ENCODE measurements at places on chromosomes 2 and 18.

- DNase-seq, result no peak
Measured at GRCh38 chr2:53516650-53517049, 251.0 kb upstream of the CHAC2 start.

- no peak for DNase-seq
Measured at GRCh38 chr18:77124452-77124922, 8.1 kb downstream of the MBP start.

- no peak for DNase-seq
Measured at GRCh38 chr2:127046579-127046978, 60.4 kb downstream of the BIN1 start.

- no peak for DNase-seq
Measured at GRCh38 chr2:105953942-105954341, 209.2 kb downstream of the NCK2 start.

DNA sequence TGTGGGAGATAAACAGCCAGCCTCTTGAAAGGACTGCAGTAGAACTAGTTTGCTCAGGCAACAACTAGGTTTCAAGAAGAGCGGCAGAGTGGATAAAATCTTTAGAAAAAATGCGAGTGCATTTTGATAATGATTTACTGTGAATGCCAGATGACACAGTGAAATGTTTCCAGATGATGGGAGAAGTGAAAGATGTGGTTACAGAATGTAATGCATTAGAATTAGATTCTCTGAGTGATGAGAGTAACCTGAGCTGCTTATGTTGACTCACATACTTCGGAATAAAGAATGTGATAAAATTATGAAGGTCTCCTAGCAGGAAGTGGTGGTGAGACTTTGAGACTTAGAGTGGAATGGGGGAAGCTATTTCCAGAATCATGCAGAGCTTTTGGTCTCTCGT, 184.3 kb downstream of the GULP1 start:
- no peak for DNase-seq

DNA sequence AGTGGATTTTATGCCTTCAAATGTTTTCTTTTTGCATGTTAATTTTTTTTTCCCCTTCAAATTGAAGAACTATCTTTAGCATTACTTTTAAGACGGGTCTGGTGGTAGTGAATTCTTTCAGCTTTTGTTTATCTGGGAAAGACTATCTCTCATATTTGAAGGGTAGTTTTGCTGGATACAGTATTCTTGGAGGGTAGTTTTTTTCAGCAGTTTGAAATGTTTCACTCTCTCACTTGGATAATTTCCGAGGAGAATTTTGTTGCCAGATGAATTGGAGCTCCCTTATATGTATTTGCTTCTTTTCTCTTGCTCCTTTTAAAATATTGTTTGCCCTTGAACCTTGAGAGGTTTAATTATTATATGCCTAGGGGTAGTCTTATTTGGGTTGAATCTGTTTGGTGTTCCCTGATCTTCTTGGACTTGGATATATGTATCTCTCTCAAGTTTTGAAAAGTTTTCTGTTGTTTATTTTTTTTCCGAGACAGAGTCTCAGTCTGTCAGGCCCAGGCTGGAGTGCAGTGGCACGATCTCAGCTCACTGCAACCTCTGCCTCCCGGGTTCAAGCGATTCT, 15.5 kb downstream of the TTLL4 start:
- DNase-seq, result no peak

DNA sequence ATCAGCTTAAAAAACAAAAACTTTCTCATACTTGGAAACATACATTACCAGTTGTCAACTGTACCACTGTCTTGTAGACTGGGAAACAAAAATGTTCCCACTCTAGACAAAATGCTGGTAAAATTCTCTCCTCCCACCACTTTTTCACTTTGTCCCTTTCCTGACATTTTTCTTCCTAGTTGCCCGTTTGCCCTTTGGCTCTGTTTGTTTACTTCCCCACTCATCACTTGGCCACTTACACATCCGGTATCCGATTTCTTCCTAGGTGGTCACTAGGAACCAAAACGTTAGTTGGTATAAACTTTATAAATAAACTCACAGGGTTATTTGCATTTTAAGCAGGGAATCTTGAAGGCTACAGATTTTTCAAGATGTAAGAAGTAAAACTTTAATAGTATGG, 84.9 kb downstream of the METTL4 start:
- no peak for DNase-seq

DNA sequence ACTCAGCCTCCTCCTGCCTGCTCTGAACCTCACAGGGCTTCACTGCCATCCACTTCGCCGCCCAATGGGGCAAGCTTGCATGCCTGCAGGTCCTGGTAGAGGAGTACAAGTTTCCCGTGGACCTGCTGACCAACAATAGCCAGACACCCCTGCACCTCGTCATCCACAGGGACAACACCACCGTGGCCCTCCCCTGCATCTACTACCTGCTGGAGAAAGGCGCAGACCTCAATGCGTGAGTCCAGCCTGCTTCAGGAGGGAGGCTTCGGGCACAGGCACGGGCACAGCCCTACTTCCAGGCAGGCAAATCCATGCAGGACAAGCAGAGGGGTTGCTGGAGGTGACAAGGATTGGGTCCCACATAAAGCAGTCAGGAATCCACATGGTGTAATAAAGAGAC, 1.2 kb downstream of the ANKRD53 start:
- no peak for DNase-seq

- DNase-seq, result no peak
Measured at GRCh38 chr2:185970148-185970852, 231.7 kb downstream of the FSIP2 start.

DNA sequence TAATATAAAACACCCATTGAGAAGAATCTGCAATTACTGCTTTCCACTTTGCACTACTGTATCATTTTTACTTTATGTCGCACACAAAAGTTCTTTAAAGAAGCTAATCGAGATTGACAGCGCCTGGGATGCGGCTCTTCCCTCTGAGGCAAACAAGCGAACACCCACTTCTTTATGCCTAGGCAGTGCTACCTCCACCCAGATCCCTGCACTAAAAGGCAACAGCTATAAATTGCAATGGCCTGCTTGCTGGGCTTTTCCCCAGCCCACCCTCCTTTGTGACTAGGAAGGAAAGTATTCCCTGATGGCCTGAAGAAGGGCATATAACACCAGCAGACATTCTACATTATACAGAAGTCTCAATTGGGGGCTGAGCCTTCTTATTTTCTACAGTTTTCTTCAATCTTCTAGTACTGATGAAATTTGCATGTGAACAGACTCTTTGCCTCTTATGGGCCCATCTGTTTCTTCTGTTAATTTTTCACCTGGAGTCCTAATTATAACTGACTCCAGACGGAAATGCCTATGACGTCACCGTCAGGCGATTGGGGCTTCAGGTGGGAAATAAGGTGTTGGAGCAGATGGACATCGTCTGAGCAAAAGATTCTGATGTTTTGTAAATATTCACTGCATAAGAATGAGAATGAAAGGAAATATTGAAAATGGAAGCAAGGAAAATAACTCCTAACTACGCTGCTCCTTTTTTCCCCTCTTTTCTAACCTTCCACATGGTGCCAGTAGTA, 138.9 kb upstream of the DCC start:
- DNase-seq, result no peak

- DNase-seq, result no peak
Measured at GRCh38 chr18:56086176-56086575, 498.2 kb upstream of the TCF4 start.

DNA sequence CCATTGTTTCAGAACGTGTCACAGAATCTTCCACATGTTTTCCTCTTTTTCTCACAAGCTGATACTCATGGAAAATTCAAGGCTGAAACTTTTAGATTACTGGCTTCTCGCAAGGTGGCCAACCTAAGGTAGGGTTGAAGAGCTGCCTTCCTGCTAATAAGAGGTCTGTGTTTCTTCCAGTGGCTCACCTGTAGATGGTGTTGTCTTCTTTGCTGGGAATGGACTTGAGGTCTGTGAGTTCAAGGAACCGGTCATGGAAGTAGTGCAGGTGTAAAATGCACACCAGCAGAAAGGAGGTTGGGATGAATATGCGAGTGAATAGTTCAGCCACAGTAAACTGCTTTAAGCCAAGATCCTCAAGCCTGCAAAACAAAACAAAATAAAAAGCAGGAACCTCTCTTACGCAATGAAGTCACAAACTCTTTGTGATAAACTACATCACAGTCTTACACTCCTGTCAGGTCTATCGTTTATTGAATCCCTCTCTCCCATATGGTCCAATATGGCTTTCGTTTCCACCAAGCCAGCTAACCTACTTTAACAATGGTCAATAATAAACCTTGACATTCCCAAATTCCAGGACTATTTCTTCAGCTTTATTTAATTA, 258.9 kb downstream of the NAPG start:
- DNase-seq, result no peak
